ENCODE measurements at places on chromosomes 11 and 22.

DNA sequence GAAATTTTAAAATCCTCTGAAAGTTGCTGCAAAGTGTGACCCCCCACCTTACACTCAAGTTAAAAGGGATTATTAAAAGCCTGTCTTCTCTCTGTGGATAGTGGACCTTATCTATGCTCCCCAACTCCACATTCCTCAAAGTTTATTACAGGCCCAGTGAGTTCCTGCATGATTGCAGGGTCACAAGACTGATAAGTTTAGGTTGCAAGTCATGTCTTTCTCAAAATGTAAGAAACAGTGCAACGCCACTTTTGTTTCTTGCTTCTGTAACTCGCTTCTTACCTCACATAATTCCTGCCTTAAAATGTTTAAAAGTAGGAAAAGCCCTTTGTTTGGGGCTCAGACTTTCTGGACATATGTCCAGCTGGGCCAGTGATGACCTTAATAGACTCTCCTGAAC lies 38.4 kb upstream of the GLYAT start:
- DNase-seq = no peak

DNA sequence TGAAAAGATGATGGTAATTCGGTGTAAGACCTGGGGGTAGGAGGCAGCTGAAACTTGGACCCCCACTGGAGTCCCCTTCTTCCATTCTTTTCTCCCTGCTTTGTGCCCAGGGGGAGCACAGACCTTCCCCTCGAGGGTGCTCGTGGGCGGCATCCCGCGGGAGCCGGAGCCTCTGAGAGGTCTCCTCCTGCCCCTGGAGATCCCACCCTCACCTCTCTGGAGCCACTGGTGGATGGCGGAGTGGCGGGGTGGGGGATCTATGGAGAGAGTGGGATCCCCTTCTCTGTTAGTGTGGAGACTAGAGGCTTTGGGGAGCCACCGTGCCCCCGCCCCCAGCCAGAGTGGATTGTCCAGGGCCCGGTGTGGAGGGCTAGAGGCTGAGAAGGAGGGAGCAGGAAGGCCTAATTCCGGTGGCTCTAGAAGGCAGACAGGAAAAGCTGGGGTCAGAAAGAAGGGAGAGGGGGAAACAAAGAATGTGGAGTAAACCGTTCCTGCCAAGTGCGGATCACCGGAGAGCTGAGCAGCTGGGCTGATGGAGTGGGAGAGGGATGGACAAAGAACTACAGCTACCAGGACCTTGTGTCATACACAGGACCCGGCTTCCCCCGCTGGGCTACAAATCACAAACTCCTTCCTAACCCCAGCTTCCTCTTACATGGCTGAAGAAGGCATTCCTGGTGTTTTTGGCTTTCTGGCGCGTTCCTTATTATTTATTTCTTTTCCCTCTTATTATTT lies 41.9 kb downstream of the KCNJ1 start:
- no peak for DNase-seq

DNA sequence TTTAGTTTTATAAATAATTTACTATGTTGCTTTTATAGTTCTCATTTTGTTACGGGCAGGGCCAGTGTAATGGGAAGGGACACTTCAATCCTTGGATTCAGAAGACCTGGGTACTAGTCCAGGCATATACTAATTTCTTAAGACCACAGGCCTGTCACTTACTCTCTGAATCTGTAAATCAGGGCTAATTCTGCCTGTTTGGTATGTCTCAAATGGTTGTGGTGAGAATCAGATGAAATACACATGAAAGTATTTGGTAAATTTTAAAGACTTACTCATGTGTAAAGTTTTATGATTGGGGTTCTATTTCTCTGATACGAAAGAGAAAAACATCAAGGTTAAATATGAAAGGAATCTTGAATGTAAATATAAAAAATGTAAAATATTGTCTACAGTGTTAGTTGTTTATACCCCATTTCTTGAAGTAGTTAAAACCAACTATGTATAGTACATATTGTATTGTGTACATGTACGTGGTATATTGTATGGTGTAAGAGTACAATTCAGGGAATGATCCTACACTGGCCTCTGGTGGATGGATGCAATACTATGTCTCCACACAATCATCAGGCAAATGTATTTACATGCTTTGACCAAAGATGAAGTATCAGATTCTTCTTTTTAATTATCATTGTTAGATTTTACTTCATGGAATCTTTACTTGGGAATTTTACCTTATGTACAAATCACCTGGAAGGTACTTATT lies 24.5 kb upstream of the RAG2 start:
- DNase-seq = no peak

GRCh38 chr22:27580311-27580897 lies 221.2 kb downstream of the MN1 start:
- DNase-seq = peak; percentile 15

- no peak for DNase-seq
These were observed 615.2 kb downstream of the BRD1 start for GRCh38 chr22:49212466-49212865.

DNA sequence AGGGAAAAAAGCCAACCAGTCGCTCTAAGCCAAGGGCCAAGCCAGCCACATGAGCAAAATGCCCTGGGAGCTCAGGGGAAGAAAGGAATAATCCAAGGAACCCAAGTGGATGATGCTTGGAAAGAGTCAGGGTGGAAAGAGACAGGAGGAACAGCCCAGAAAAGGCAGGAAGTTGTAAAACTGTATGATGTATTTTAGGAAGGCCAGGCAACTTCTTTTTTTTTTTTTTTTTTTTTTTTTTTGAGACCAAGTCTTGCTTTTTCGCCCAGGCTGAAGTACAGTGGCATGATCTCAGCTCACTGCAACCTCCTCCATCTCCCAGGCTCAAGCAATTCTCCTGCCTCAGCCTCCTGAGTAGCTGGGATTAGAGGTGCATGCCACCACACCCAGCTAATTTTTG lies 1.6 kb downstream of the LGALS12 start:
- no peak for DNase-seq

DNA sequence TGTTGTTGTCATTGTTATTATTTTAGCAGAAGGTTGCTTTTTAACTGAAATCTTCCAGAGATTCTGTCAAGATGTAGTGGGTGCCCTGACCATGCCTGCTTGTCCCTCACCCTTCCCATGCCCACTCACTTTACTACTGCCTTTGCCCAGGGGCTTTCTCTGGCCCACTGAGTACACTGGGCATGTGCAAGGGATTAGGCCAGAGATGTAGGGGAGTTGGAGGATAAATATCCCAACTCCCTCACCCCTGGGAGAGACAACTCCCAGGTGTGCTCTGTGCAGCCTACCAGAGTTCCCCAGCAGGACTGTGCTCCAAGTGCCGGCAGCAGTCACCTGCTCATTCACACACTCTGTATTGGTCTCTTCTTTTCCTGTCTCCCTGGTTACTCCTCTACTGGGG lies 559.1 kb downstream of the MIAT start:
- DNase-seq = no peak

Data from kidney capillary endothelial cell (primary cell).